A549 treated with dexamethasone at 1 μM for 4 hours (cell line): ENCODE measurements at places on chromosomes 5 and 9. TPM values are rescaled to one million over a fixed set of nuclear protein-coding genes. Genes with fewer than 3 reads are reported as not detected.

FAT2 gene
- total RNA-seq = 0.01 to 0.02 TPM in 2 of 5 replicates, not detected in the others

SHROOM1 gene
- total RNA-seq = 7.7 to 9.5 TPM (median 9.0 TPM) in 5 replicates

FPGS gene
- 41.2 to 53.8 TPM (median 48.2 TPM) in 5 replicates for total RNA-seq

PPP3R2 gene
- total RNA-seq = not detected in 5 replicates

C5orf58 gene
- total RNA-seq = not detected in 5 replicates

SPEF2 gene
- 1.2 to 2.6 TPM (median 2.0 TPM) in 5 replicates for total RNA-seq

SHC3 gene
- total RNA-seq = 0.17 to 0.39 TPM (median 0.22 TPM) in 5 replicates

DAB2IP gene
- 10.8 to 14.5 TPM (median 12.7 TPM) in 5 replicates for total RNA-seq

RANBP3L gene
- not detected in 5 replicates for total RNA-seq

EXOSC2 gene
- total RNA-seq = 49.6 to 70.5 TPM (median 53.2 TPM) in 5 replicates

BASP1 gene
- 176 to 226 TPM (median 218 TPM) in 5 replicates for total RNA-seq

SURF4 gene
- total RNA-seq = 168 to 224 TPM (median 215 TPM) in 5 replicates

ITK gene
- 0.07 to 0.43 TPM (median 0.37 TPM) in 5 replicates for total RNA-seq

CATSPER3 gene
- 0.21 to 0.49 TPM (median 0.37 TPM) in 5 replicates for total RNA-seq

IRX4 gene
- total RNA-seq = 0.24 to 0.47 TPM (median 0.32 TPM) in 5 replicates

KIF12 gene
- 0.99 to 2.3 TPM (median 1.7 TPM) in 5 replicates for total RNA-seq

TIFAB gene
- not detected in 5 replicates for total RNA-seq

GRIN3A gene
- total RNA-seq = not detected in 5 replicates

C9orf153 gene
- total RNA-seq = 0.07 to 0.25 TPM (median 0.12 TPM) in 5 replicates

IL17B gene
- not detected in 5 replicates for total RNA-seq

YIPF5 gene
- 69.8 to 80.3 TPM (median 76.7 TPM) in 5 replicates for total RNA-seq

DRD1 gene
- 0.02 to 0.15 TPM (median 0.06 TPM) in 5 replicates for total RNA-seq

HTR4 gene
- not detected in 5 replicates for total RNA-seq

C5orf34 gene
- 3.6 to 5.2 TPM (median 4.4 TPM) in 5 replicates for total RNA-seq

PKD2L2 gene
- 0.05 TPM in 1 of 5 replicates, not detected in the others for total RNA-seq

ENTREP1 gene
- total RNA-seq = 0.45 to 0.97 TPM (median 0.77 TPM) in 5 replicates

SIT1 gene
- not detected in 5 replicates for total RNA-seq

PCDHB7 gene
- 0.02 TPM in 1 of 5 replicates, not detected in the others for total RNA-seq

GABRA6 gene
- total RNA-seq = not detected in 5 replicates

C9orf85 gene
- total RNA-seq = 13.2 to 16.7 TPM (median 13.7 TPM) in 5 replicates

CSF1R gene
- total RNA-seq = 0.09 to 0.35 TPM (median 0.17 TPM) in 5 replicates

EIF4E1B gene
- not detected in 5 replicates for total RNA-seq

TEX48 gene
- not detected in 5 replicates for total RNA-seq

KYAT1 gene
- 9.7 to 14.2 TPM (median 12.5 TPM) in 5 replicates for total RNA-seq

BRD8 gene
- total RNA-seq = 42.4 to 49.1 TPM (median 46.3 TPM) in 5 replicates

HAVCR1 gene
- 32.7 to 54.7 TPM (median 44.8 TPM) in 5 replicates for total RNA-seq

CNTNAP3B gene
- 10.3 to 17.3 TPM (median 15.3 TPM) in 5 replicates for total RNA-seq

FGF18 gene
- total RNA-seq = 2.5 to 4.8 TPM (median 4.2 TPM) in 5 replicates

BTNL9 gene
- 0.67 to 1.2 TPM (median 1.0 TPM) in 5 replicates for total RNA-seq

INSL4 gene
- total RNA-seq = 14.0 to 17.1 TPM (median 15.9 TPM) in 5 replicates

TNFSF15 gene
- 0.06 to 0.11 TPM (median 0.07 TPM) in 5 replicates for total RNA-seq

ZDHHC12 gene
- 64.0 to 91.6 TPM (median 87.9 TPM) in 5 replicates for total RNA-seq

PTPN3 gene
- 14.5 to 21.4 TPM (median 21.1 TPM) in 5 replicates for total RNA-seq

IRX2 gene
- total RNA-seq = 1.4 to 2.4 TPM (median 2.1 TPM) in 5 replicates

HMCN2 gene
- 0.02 to 0.12 TPM (median 0.02 TPM) in 5 replicates for total RNA-seq

IFNA13 gene
- total RNA-seq = not detected in 5 replicates

RAB3C gene
- total RNA-seq = not detected in 5 replicates
